Activated naive CD8-positive, alpha-beta T cell treated with anti-CD3 and anti-CD28 coated beads for 36 hours (primary cell): ENCODE measurements at places on chromosomes 11 and 22. TPM values are rescaled to one million over a fixed set of nuclear protein-coding genes. Genes with fewer than 3 reads are reported as not detected.
A peak's percentile ranks its signal among the peaks of the same experiment; 100 is the strongest.

The NOX4 gene
- total RNA-seq: not detected

The MUC6 gene
- not detected for total RNA-seq

- no peak for DNase-seq
Measured at GRCh38 chr11:13207665-13208594, 69.7 kb upstream of the BMAL1 start.

DNA sequence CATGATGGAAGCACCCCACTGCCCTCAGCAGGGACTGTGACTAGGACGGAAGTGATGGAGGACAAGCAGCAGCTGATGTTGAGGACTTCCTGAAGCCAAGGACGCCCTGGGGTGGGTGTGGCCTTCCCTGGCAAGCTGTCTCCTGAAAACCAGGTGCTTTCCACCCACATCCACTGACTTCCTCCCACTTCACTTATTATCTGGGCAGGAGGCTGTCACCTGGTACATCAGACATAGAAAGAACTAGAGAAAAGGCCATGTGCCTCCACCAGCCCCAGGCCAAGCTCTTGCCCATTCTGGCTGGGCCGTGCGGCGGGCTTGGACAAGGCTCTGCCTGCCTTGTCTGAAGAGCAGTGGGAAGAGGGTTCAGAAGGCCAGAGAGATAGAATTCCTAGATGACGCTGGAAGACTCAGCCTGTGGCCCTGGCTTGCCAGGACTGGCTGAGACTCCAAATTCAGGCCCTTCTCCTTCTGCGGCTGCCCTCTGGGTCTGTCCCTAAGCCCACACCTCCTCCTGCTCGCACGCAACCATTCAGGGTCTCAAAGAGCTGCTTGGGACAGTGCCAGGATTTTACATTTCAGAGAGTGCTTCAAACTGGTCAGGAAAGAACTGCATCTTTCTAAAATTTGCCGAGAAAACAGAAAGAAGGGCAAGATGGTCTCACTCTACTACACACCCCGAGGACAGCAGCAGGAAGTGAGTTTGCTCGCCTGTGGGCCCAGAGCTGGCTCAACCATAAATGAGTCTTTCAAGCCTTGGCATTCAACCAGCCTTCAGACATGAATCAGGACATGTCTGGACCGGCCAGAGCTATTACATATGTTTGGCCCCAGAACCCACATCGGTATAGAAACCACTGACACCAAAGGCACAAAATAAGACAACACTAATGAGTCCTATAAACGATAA is 13.3 kb downstream of the ARHGAP1 start:
- no peak for DNase-seq

DNA sequence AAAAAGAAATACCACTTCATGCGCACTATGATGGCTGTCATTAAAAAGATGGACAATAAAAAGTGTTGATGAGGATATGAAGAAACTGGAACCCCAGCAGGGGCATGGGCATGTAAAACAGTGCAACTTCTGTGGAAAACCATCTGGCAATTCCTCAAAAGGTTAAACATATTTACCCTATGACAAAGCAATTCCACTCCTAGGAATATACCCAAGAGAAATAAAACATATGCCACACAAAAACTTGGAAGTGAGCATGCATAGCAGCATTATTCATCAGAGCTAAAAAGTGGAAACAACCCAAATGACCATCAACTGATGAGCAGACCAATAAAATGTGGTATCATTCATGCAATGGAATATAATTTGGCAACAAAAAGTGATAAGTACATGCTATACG is 50.1 kb downstream of the LRRC32 start:
- DNase-seq: no peak

- peak; percentile 10 for DNase-seq
Measured at GRCh38 chr11:11620173-11620920, 1.5 kb downstream of the GALNT18 start.

- no peak for DNase-seq
Measured at GRCh38 chr11:70736937-70737640, 338.8 kb downstream of the CTTN start.

DNA sequence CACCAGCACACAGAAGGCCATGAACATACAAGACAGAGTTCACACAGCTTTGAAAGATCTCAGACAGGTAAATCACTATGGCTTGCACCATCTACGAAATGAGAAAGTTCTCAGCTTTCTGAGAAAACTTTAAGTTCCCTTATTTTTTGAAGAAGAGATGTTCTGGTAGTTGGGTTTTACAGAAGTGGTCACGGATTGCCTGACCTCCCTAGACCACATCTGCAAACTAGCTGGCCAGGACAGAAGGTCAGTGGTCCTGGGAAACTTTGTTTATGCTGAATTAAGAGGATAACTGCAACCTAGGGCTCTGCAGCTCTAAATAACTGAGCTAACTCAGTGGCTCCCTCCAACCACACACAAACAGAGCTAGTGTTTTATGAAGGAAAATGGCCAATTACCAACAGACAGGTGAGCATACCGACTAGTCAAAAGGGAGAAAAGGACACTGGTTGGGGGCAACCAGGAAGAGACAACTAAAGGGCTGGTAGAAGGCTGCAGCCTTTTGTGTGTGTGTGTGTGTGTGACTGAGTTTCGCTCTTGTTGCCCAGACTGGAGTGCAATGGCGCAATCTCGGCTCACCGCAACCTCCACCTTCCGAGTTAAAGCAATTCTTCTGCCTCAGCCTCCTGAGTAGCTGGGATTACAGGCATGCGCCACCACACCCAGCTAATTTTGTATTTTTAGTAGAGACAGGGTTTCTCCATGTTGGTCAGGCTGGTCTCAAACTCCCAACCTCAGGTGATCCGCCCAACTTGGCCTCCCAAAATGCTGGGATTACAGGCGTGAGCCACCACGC is 8.5 kb upstream of the SCN2B start:
- no peak for DNase-seq

- peak; percentile 95 for DNase-seq
Measured at GRCh38 chr22:50507421-50507990, at the start of gene LMF2. Gene LMF2, minus strand, starts transcription at chr22:50507702. Its CDS starts 27 bp downstream, at chr22:50507675.

DNA sequence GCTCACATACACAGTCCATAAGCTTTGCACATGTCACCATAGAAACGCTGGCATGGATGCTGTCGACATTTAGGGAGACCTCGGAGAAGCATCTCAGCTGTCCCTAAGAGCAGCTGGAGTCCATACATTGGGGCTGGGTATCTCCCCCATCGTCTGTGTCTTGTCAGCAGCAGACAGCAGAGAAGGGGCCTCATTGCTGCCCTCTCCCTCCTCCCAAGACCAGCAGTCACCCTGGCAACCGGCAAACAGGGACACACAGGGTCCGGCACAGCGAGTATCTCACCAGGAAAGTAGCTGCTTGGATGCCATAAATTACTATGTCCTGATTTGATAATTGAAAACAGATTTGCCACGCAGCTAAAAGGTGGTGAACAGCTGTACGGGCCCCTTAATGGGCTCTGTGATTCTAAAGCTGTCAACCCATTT is 84.4 kb downstream of the CD44 start:
- no peak for DNase-seq

GRCh38 chr11:12853652-12854296 is 155.3 kb upstream of the RASSF10 start:
- no peak for DNase-seq
